Smooth muscle cell of trachea (primary cell): ENCODE measurements at places on chromosomes 2 and 18. TPM values are rescaled to one million over a fixed set of nuclear protein-coding genes. Genes with fewer than 3 reads are reported as not detected.

The ALPP gene
- under 0.01 TPM in 1 of 2 replicates, not detected in the other for total RNA-seq

The POTEJ gene
- not detected in 2 replicates for total RNA-seq

The ARHGAP15 gene
- total RNA-seq, result not detected in 2 replicates

The CFAP65 gene
- total RNA-seq, result under 0.01 TPM in 1 of 2 replicates, not detected in the other

The GAREM2 gene
- total RNA-seq, result 1.3 TPM in 2 replicates

The PRPF40A gene
- 103 and 135 TPM in 2 replicates for total RNA-seq

The PDE1A gene
- total RNA-seq, result 26.5 and 75.3 TPM in 2 replicates

The TUBA4B gene
- 0.17 TPM in 1 of 2 replicates, not detected in the other for total RNA-seq

The PTPN18 gene
- 11.6 and 19.6 TPM in 2 replicates for total RNA-seq

The CENPA gene
- 0.99 and 21.4 TPM in 2 replicates for total RNA-seq

The XIRP2 gene
- not detected in 2 replicates for total RNA-seq

The TMEM163 gene
- total RNA-seq, result not detected in 2 replicates

The NYAP2 gene
- not detected in 2 replicates for total RNA-seq

The RBKS gene
- 2.2 and 2.5 TPM in 2 replicates for total RNA-seq

The ORMDL1 gene
- 63.0 and 66.3 TPM in 2 replicates for total RNA-seq

The CNDP1 gene
- not detected in 2 replicates for total RNA-seq

The DYSF gene
- total RNA-seq, result 0.15 and 0.17 TPM in 2 replicates

The AQP12A gene
- total RNA-seq, result not detected in 2 replicates

The ZNF516 gene
- 29.1 and 56.4 TPM in 2 replicates for total RNA-seq

The SLC16A14 gene
- 2.0 and 2.6 TPM in 2 replicates for total RNA-seq

The UPP2 gene
- total RNA-seq, result under 0.01 TPM in 1 of 2 replicates, not detected in the other

The DOK6 gene
- 1.5 and 5.6 TPM in 2 replicates for total RNA-seq
